Fibroblast of the conjunctiva (primary cell): ENCODE measurements at places on chromosomes 6 and 20.
A peak's percentile ranks its signal among the peaks of the same experiment; 100 is the strongest.

- no peak for DNase-seq
Observed at GRCh38 chr6:155523821-155524651, 68.4 kb upstream of the NOX3 start.

- DNase-seq: no peak
Observed at GRCh38 chr6:86477500-86478148, 459.7 kb upstream of the HTR1E start.

- DNase-seq: no peak
Observed at GRCh38 chr6:6180684-6181083, 139.8 kb downstream of the F13A1 start.

DNA sequence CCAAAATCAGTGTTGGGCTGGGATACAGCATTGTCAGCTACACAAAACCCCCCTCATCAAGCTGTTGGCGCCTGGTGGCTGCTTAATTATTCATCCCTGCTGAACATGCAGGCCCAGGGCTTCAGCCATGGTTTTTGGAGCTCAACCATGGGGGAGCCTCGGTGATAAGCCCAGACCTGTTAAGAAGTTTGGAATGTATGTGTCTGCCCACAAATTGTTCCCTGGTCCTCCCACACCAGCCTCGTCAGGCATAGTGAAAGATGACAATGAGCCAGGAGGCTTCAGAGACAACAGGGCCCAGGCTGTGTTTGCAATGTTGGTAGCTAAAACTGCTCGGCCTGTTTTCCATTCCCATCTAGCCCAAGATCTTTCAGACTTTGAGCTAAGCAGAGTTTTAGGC lies 34.8 kb upstream of the SIRPA start:
- DNase-seq: no peak

- no peak for DNase-seq
Observed at GRCh38 chr6:163232015-163232523, 182.4 kb upstream of the QKI start.

DNA sequence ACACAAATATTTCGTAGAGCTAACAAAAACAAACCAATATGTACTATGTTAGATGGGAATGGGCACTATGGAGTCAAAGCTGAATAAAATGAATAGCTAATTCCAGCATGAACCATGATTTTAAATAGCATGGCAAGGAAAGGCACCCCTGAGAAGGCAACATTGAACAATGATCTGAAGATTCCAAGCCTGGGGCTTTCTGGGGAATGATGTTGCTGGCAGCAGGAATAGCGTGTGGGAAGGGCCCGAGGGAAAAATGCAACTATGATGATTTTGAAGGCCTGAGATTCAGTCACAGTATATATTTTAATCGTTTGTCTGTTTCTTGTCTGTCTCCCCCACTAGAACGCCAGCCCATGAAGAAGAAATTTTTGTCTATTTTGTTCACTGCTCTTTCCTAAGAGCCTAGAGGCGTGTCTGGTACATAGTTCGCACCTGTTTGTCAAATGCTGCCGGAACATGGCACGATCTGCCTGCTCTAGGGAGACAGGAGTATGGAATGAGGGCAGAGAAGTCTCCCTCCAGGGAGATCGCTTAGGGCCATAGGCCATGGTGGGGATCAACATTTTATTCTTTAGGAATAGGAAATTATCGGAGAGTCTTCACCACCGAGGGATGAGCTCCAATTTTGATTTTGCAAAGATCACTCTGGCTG lies 84.8 kb upstream of the EYA2 start:
- no peak for DNase-seq

DNA sequence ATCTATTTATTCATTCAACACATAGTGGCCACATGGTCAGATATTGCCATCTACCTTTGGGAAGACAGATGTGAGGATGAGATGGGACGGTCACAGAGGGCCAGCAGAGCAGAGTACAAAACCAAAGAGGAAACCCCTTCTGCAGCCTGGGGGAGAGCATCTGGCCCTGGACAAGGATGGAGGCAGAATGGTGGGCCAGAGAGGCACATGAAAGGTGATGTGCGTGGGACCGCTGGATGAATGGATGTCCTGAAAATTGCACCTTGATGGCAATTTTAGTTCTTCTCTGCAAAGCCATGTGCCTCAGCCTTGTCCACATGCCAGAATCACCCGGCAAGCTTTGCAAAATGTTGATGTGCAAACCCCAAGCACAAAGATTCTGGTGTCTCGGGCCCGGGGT lies 77.4 kb upstream of the CD93 start:
- DNase-seq: no peak

DNA sequence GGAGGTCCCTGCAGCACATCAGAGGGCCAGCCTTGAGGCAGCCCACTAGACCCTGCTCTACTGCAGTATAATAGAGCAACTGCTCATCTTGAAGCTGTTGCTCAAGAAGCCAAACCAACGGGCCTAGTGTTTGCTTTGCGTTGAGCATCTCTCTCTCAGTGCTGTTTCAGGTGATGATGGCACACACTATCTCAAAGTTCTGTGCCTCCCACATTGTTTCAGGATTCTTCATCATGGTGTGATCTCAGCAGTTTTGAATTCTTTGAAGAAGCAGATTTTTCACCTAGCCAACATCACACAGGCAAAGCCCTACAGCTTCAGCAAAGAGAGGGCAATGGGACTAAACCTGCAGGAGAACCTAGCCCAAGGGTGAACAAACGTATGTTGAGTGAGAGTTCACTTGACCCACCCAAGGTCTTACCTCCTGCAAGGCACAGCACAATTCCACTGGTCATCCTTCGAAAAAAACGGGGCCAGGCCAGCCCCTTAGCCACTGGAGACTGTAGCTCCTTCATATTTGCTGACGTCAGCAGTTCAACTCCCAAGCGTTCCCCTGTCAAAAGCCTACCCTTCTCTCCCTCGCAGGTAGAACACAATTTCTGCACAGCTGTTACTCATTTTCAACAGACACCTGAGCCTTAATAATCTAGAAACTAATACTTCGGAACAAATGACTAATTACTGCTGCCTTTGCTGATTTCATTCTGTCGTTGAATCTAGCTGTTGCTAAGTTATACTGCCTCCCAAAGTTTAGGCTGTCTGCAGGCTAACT lies 15.8 kb downstream of the MYB start:
- DNase-seq: no peak

- no peak for DNase-seq
Observed at GRCh38 chr6:93196406-93196970, 222.9 kb downstream of the EPHA7 start.

- no peak for DNase-seq
Observed at GRCh38 chr6:43283905-43284304, 14.2 kb upstream of the SLC22A7 start.

DNA sequence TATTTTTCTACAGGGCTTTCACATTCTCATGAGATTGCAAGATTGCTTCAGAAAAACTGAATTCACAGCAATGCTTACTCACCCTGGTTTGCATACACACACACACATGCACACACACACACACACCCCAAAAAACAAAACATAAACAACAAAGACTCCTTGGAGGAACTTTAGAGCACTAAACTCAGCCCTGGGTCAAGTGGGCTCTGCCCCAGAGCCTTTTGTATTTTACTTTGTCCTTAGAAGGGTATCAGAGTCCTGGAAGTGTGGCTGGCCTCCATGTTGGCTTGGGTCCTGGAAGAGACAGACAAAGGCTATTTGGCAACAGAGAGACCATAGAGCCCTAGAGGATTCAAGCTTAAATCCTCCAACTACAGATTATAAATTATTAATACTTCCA lies 8.0 kb upstream of the CST9 start:
- peak; percentile 37 for DNase-seq

DNA sequence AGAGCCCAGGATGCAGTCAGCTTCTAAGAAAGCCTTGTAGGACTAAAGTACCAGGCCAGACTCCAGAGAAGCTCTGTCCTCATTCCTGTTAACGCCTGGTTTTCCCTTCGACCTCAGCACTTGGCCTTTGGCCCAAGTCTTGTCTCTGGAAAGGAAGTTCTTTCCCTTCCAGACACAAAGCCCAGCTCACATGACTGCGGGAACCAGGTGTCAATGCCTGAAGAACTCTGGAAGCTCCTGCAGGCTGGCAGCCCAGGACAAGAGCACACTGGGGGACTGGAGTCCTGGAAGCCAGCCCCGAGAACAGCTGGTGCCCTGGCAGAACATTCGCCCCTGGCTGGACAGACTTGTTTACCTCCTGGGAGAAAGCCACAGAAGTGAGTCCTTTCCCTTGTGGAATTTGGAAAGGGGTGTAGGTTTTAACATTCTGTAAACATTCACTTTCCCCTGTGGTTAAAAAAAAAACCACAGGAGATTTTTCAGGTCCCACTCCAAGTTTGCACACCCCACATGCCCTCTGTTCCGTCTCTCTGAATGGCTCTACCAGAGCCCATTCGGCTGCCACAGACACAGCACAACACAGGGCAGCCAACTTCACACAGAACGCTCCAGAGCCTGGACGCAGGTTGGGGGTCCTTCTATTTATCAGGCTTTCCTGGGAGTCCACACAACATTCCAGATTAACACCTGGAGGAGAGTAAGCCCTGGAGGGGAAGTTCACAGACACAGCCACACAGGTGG lies 18.1 kb downstream of the ACSS1 start:
- DNase-seq: peak; percentile 65

GRCh38 chr6:17280138-17280537 lies 1.0 kb upstream of the RBM24 start:
- DNase-seq: no peak

GRCh38 chr20:35558451-35558850 lies 16.6 kb downstream of the ERGIC3 start:
- no peak for DNase-seq

- no peak for DNase-seq
Observed at GRCh38 chr6:98605705-98606104, 228.7 kb upstream of the POU3F2 start.

DNA sequence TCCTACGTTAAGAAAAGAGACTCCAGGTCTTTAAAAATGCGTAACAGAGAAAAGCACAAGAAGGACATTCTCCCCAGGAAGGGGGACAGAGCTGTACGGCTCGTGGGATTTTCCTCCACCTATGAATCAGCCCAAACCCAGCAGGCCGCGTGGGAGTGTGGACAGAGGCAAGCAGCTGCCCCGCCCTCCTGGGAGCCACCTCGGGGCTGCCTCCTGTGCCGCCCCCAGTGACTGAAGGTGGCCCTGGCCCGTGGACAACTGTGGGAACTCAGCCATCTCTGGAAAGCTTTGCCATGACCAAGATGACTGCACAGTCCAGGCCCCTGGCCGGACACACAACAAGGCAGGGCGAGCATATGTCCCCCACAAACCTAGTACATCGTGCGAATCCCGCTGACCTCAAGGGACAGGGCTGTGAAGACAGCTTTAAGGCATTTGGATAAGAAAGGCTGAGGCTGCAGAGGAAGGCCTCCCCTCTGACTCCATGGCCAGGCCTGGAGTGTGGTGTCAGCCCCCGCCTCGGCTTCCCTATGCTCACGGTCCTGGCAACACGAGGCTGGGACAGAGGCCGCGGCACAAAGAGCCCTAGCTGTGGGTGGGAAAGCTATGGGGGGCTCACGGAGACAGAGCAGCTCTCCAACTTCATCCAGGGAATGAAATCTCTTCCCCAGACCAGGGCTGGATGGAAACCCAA lies 26.9 kb downstream of the PXDC1 start:
- no peak for DNase-seq

- DNase-seq: no peak
Observed at GRCh38 chr6:7865781-7866180, 44.8 kb downstream of the TXNDC5 start.

DNA sequence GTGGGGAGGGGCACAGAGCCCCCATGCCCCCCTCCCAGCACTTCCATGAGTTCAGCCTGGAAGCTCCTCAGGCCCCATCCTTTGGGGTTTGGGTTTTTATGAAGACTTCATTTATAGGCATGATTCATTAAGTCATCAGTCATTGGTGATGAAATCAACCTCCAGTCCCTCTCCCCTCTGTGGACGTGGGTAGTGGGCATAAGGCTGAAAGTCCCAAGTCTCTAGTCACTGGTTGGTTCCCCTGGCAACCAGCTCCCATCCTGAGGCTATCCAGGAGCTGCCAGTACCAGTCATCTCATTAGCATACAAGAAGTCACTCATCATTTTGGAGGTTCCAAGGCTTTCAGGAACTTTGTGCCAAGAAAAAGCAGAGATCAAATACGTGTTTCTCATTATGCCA lies 9.2 kb downstream of the TGM3 start:
- DNase-seq: no peak

GRCh38 chr20:60453388-60454246 lies 495.4 kb downstream of the CDH26 start:
- no peak for DNase-seq

DNA sequence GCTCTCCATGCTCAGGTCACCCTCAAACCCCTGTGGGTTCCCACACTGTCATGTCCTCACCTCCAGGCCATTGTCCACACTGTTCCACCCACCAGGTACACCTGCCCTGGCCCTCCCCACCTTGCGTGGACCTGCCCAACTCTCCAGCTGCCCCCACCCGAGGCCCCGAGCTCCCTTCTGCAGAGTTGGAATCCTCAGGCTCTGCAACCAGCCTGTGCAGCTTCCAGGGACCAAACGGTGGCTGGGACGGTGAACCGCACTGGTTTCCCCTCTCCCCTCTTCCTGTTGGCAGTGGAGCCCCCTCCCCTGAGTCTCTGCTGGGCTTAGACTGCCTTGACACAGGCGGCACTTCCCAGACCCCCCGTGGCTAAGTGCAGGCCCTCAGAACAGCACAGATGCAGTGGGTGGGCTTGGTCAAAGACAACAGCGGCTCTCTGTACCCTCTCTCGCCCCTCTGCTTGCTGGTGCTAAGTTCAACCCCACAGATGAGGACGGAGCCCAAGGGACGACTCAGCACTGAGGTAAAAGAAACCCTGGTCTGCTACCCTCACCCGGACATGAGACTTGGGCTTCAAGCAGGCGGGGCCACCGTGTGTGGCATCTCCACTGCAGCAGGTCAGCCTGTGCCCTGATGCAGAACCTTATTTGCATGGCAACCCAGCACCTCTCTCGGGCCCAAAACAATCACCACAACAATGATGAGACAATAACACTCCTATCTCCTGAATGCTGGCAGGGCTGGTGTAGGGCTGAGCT lies 11.0 kb downstream of the ZBP1 start:
- no peak for DNase-seq

- DNase-seq: no peak
Observed at GRCh38 chr6:101397199-101397598, 3.7 kb downstream of the GRIK2 start.

DNA sequence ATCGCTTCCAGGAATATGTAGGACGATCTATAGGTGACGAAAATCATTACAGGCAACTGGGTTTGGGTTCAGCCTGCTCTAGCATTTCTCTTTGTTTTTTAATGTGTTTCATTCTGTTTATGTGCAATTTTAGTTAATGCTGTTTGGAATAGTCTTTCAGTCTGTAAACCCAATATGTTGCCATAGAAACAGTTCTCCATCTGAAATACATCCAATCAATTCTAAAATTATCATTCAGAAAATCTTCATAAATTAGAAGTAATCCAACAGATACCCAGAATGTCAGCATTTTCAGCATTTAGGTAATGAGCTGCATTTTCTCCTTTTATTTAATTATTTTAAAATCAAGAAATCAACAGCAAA lies 34.8 kb upstream of the COL9A1 start:
- DNase-seq: no peak

DNA sequence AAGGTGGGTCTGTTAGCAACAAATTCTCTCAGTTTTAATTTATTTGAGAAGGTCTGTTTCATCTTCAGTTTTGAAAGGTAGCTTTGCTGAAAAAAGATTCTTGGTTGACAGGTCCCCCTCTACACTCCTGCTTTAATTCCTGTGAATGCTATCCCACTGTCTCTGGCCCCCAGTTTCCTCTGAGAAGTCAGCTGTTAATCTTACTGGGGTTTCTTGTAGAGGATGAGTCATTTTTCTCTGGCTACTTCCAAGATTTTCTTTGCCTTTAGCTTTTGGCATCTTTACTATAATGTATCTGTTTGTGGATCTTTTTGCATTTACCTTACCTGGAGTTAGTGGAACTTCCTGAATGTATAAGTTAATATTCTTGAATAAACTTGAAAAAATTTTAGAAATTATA lies 122.7 kb downstream of the MMS22L start:
- no peak for DNase-seq

GRCh38 chr6:64270083-64270482 lies 634.5 kb downstream of the PHF3 start:
- no peak for DNase-seq
